ENCODE measurements at places on chromosomes 3 and 15.

DNA sequence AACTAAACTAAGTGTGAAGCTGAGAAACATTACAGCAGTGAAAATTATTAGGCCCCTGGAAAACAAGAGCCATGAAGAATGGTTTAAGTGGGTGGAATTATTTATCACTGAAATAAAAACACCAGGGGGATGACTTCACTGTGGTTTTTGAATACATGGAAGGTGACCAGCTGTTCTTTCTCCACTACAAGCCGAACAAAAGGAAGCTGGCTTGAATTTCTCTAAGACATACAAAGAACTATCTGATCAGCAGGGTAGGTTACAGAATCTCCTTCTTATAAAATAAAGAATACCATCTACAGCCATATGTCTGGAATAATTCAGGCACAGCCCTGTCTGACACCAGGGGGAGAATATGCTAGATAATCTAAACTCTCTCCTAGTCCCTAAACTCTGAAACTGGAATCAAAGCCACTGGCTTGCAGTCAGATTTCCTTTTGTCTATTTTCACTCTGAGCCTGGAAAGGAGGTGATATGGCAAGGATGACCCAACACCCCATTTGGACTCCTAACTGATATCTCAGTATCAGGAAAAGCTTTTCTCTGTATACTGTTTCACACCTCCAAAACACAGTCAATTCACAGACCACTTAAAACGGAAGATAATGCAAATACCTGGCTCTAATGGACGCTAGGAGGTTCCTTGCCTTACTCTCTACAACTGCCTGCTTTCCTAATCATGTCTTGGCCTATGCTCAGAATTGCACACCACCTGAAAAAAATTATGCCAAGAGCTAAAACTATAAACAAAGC lies 31.2 kb downstream of the SPATA12 start:
- no peak for DNase-seq

DNA sequence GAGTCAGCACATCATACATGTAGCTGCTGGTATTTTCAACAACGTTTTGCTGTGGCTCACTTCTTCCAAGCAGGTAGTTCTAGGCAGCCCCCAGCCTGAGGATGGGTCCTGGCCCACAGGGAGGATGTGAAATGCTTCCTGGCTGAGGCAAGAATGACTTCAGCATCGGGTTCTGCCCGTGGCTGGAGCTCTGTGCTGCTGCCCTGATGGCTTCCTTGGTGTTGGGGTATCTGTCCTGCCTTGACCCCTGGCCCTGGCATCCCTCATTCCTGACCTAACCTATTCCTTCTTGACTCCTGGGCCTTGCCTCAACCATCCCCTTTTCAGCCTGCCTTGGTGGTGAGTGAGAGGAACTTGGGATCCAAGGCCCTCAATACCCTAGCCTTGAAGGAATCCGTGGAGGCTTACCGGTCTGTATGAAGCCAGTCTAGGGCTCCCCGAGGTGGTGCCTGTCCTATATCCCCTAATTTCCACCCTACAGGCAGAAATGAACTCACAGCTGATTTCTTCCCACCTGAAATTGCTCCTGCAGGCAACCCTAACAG lies 300.6 kb downstream of the TLE3 start:
- no peak for DNase-seq

DNA sequence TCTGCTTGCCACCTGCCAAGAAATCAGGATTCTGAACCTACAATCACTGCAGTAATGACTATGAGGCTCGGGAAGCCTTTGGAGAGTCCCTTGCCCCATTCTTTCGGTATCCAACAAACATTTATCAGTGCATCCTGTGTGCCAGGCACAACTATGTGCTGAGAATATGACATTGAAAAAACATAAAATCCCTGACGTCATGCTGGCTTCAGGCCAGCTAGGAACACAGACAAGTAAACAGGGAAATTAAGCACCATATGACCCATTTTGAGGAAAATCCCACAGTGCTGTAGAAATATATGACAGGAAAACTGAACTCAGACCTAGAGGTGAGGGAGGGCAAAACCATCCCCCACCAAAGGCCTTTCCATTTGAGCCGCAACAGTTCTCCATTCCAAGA lies 34.1 kb upstream of the DET1 start:
- DNase-seq = no peak

DNA sequence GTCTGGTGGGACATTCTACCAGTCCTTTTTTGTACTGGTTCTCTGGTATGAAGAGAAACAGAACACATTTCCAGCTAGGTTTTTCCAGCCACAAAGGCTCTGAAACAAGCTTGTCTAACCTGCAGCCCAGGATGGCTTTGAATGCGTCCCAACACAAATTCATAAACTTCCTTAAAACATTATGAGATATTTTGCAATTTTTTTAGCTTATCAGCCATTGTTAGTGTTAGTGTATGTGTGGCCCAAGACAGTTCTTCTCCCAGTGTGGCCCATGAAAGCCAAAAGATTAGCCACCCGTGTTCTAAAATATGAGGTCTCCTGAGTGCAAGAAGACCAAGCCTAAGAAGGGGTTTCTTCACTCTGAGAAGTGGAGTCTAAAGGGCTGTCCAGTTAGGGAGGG lies 18.4 kb upstream of the TIMP4 start:
- no peak for DNase-seq

DNA sequence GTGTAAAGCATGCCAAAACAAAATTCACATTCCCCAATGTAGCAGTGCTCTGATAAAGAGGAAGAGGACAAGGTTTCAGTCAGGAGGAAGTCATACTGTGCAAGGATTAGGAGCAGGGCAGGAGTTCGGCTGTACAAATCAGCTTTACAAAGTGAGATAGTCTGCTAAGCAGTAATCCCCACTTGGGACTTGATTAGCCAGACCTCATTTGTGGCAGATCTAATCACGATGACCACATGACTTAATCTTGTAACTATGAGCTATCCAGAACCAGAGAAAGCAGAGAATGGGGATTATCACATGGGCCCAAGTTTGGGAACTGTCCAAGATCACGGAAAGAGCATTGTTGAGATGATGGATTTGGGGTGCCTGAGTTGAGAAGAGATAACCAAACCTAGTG lies 7.8 kb downstream of the DCBLD2 start:
- no peak for DNase-seq

DNA sequence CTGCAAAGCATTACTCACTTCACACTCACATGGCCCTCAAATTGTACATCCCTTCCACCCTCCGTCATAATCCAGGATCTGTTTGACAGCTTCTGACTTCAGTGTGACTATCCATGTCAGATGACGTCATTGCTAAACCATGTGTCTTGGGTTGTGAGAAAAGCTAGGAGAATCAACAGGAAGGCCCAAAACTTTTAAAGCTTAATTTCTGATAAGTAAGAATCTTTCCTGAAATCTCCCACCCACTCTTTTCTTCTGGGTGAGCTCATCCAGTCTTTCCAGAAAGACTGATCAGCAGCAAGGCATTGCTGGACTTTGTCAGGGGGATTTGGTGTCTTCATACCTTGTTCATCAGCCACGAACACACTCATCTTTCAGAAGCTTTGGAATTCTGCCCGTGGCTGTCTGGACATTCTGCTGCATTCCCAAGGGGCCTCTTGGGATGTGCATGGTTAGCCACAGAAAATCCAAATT lies 11.5 kb upstream of the LMCD1 start:
- DNase-seq = no peak

GRCh38 chr15:92079647-92080255 lies 226.2 kb downstream of the SLCO3A1 start:
- no peak for DNase-seq

GRCh38 chr3:30760040-30760695 lies 134.3 kb downstream of the GADL1 start:
- DNase-seq = no peak

DNA sequence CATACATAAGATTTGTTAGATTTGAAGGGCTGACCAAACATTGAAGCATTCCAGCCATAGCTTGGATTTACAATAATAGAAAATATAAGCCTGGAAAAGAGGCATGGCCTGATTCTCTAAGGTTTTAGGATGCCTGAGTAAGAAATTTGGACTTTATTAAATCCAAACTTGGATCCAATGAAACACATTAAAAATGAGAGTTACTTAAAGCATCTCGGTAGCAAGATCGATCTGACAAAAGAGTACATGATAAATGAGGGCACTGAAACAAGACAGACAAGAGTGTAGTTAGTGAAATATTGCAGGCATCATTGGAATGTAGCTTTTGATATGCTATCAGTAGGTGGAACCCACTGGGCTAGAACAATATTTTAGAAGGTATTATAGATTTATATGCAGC lies 855.7 kb upstream of the DPPA4 start:
- DNase-seq = no peak

DNA sequence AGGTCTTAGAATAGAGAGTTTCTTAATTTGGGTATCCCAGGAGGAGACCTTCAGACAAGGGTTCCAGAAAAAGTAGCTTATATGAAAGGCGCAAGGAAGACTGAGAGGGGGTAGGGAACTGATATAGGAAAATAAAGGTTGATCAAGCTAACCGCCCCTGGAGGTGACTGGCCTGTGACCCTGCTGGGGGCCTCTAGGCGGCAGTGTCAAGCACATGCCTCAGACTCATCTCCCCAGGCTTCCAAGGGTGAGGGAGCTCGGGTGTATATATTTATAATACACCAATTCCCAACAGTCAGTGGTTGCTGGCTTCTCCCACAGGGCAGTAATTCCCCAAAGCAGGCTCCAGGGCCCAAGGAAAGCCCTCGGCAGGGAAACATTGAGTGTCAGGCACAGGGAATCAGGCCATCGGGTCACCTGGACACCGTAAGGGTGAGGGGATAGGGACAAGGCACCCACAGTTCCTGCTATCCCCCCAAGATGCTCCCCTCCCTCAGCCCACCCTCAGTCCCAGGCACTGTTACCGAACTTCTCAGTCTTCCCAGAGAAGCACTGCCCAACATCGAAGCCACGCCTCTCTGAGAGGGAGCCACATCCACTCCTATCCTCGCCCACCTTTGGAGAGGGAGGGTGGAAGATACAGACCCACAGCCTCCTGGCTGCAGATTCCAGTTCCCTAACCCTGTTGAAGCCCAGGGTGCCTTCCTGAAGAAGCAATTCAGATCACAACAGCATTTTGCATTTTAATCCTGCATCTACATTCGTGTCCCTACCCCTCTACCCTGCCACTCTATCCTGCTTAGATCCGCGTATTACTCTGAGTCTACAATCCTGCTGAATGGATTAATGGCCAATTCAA lies 19.5 kb upstream of the CAV3 start:
- no peak for DNase-seq

DNA sequence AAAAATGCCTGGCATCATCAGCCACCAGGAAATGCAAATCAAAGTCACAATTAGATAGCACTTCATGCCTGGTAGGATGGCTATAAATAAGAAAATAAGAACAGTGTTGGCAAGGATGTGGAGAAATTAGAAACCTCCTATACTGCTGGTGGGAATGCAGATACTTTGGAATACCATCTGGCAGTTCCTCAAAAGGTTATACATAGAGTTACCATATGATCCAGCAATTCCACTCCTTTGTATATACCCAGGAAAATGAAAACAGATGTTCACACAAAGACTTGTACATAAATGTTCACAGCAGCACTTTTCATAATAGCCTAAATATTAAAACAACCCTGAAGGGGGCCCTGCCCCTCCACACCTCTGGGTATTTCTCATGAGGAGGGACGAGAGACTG lies 13.7 kb downstream of the ACSBG1 start:
- DNase-seq = no peak

- DNase-seq = no peak
Measured at GRCh38 chr3:128449111-128449638, 17.5 kb downstream of the DNAJB8 start.

DNA sequence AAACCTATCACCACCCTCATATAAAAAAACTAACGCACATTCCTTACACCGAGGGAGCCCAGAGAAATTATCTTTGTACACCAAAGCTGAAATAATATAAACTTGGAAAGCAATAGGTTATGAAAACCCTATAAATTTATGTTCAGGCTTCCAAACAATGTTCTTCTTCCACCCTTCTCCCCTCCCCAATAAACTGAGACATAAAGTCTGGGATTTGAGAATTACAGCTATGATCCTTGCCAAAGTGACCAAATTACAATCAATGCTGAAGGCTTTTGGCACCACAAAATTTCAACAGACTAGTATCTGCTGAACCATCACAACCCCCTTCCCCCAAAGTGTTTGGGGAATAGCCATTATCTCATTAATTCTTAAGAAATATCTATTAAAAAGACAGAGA lies 237.8 kb downstream of the FMN1 start:
- DNase-seq = no peak

GRCh38 chr3:41328926-41329325 lies 129.6 kb downstream of the CTNNB1 start:
- no peak for DNase-seq

- DNase-seq = no peak
Measured at GRCh38 chr3:46713050-46713897, 4.4 kb downstream of the PRSS50 start.

- no peak for DNase-seq
Measured at GRCh38 chr3:7759630-7760029, 742.0 kb upstream of the LMCD1 start.

DNA sequence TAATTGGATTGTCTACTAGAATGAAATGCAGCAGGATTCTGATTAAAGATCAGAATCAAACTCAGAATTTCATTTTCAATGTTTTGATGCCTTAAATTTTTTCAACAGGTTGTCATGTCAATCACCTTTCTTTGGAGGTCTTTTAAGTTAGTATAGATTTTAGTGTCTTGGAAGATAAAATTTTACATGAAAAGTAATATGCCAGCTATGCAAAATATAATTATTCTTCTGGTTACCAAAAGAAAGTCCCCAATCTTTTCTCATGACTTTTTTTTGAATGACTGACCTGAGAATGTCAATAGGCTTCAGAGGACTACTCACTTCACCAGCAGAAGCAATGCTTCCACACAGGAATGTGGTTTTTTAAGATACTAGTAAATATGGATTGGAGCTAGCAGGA lies 4.3 kb downstream of the FGF7 start:
- no peak for DNase-seq

GRCh38 chr15:68526269-68526668 lies 52.5 kb upstream of the CORO2B start:
- no peak for DNase-seq

DNA sequence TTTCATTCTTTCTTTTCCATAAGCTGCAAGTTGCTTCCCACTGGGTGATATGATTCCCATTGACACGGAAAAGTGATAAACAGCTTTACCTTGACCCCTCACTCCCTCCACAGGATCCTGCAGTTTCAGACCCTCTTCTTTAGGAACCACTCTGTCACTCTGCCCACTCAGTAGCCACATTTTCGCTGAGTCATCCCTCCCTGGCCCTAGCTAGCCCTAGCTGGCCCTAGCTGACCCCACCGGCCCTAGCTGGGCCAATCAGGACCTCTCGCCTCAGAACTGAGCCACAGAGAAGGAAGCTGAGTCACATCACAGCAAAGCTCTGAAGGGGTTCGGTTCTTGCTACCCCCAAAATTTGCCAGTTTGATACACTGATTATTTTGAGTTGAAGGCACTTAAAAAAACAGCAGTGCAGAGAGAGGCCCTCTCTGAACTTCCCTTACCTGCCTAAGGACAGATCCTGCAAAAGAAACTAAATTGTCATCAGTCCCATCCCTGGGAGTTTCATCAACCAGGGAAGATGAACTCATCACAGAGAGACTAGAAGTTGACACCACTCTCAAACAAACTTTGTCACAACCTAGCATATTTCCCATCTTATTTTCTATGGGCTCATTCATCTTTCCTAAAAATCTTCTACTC lies 233.5 kb upstream of the PROK2 start:
- DNase-seq = no peak
